ENCODE measurements at places on chromosomes 5 and 9. TPM values are rescaled to one million over a fixed set of nuclear protein-coding genes. Genes with fewer than 3 reads are reported as not detected.

Gene GDA
- not detected for total RNA-seq

Gene ABL1
- 79.2 TPM for total RNA-seq

DNA sequence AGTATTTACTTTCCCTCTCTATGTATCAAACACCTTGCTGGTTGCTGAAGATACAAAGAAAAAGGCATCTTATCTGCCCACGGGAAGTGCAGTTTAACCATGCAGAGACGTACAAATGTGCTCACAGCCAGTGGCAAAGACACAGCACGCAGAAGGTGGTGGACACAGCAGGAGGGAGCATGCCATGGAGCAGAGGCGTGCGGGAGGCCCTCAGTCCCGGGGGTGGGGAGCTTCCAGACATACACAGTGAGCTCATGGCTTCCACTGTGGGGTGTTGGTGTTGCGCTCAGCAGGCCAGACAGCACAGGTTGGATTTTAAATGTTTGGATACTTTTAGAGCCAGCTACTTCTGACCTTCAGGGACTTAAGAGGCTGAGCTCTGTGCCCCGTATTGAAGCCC is 8.8 kb upstream of the BARX1 start:
- DNase-seq: no peak

GRCh38 chr5:26645659-26646058 is 392.7 kb downstream of the CDH9 start:
- DNase-seq: no peak

DNA sequence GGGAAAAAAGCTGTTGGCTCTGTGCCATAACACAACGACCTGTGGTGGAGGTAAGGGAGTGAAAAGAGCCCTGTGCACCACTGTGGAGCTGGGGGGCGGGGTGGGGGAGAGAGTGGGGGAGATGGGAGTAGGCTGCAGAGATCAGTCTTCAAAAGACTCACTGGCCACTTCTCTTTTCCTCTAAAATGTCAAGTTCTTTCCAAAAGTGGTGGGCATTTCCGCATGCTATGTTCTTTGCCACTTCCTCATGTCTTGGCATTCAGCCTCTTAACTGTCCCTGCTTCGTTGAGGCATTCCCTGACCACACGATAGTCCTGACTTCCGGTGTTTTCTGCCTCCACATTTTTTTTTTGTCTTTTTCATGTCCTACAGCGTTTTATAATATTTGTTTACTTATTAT is 2.4 kb upstream of the PPP2R2B start:
- DNase-seq: no peak

GRCh38 chr5:146205499-146206202 is 2.2 kb downstream of the RBM27 start:
- DNase-seq: no peak

Gene GABRG2
- total RNA-seq: not detected

Gene NR5A1
- not detected for total RNA-seq

DNA sequence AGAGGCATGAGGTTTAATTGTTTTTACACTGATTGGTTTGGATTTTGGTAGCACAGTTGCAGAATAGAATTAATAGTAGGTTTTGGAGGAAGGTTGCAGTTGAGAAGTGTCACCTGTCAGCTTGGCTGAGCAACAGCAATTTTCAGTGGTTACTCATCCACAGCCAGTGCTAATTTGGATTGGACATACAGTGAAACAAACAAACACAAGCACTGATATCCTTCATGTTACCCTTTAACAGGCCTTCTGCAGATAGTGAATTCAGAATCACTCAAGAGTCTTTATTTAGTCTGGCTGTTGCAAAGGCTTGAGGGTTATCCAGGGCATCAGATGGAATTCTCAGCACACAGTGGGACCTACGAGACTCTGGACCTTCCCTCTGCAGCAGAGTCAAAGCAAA is 31.8 kb upstream of the POU4F3 start:
- DNase-seq: no peak

DNA sequence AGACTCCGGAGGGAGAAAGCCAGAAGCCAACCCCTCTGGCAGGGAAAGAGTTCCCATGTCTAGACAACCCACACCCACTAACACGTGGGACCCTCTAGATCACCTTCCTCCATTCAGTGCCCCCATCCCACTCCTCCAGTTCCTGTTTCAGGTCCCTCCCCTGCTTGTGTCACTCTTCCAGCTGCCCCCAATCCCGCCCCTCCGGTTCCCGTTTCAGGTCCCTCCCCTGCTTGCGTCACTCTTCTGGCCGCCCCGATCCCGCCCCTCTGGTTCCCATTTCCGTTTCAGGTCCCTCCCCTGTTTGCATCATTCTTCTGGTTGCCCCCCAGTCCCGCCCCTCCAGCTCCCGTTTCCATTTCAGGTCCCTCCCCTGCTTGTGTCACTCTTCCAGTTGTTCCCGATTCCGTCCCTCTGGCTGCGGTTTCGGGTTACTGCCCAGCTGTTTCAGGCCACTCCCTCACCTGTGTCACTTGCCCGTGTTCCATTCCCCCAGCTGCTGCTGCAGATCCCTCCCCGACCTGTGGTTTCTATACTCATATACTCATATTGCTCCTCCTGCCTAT is 64.8 kb upstream of the RANBP6 start:
- DNase-seq: peak; percentile 77

Gene TYRP1
- not detected for total RNA-seq

- no peak for DNase-seq
These were observed 82.9 kb downstream of the MEF2C start for GRCh38 chr5:88799938-88800535.

DNA sequence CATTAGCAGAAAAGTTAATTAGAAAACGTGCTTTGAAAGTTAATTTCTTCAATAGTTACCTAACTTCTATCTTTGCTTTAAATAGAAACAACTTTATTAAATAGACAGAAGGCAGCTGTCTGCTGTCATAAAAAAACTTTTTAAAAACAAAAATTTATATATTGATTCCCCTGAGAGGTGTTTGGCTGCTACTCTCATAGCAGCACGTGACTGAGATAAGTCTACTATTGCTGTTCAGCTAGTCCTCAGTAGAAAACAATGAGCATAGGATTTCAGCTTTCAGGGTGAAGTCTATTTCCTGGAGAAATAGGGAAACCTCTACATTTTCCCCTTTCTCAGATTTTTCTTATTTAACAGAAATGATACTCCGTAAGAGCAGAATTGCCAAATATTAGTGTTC is 135.0 kb upstream of the FBN2 start:
- no peak for DNase-seq

DNA sequence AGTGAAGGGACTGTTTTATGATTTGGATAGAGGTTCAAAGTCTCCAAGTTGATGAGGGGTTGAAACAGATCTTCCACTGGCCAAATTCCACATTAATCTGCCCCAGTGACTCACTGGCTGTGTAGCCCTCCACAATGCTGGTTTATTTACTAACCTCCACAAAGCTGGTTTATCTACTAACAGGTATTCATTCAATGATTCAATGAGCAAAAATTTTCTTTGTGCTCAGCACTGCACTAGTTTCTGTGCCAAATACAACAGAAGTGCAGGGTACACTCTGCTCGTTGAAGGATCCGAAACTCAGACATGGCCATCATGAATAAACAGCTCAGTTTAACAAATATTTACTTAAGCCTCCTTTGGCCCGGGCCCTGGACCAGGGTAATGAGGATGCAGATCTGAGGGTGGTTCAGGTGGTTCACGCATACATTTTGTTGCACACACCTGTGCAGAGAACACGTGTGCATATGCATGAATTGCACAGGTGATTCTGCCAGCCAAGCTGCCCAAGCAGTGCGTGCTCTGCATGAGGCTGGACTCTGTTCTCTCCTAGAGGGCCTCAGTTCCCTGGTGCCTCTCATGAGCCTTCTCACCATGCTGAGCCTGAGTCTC is 71.0 kb downstream of the SH3PXD2B start:
- DNase-seq: no peak

Gene HAPLN1
- total RNA-seq: not detected

Gene MCIDAS
- not detected for total RNA-seq

- no peak for DNase-seq
These were observed 30.7 kb downstream of the CYLC2 start for GRCh38 chr9:103025796-103026195.

DNA sequence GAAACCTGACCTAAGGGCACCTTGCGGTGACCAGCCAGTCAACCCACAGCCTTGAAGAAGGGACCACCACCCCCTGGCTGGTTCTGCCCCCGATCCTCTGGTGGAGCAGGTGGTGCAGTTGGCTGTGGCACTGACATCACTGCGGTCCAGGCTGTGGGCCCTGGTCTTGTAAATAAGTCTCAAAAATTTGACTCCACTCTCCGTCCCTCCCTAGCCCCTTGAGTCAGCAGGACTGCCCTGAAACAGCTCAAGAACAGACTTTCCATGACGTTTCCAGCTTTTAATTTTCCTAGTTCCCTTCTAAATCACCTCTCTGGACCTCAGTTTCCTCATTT is 134.8 kb upstream of the BOD1 start:
- no peak for DNase-seq

Measured in endothelial cell of umbilical vein (primary cell).